Epithelial cell of proximal tubule (primary cell): ENCODE measurements at places on chromosomes 2 and 18. TPM values are rescaled to one million over a fixed set of nuclear protein-coding genes. Genes with fewer than 3 reads are reported as not detected.

Gene ALMS1
- total RNA-seq = 11.8 and 16.3 TPM in 2 replicates

Gene RESP18
- total RNA-seq = not detected in 2 replicates

Gene TDRD15
- total RNA-seq = not detected in 2 replicates

DNA sequence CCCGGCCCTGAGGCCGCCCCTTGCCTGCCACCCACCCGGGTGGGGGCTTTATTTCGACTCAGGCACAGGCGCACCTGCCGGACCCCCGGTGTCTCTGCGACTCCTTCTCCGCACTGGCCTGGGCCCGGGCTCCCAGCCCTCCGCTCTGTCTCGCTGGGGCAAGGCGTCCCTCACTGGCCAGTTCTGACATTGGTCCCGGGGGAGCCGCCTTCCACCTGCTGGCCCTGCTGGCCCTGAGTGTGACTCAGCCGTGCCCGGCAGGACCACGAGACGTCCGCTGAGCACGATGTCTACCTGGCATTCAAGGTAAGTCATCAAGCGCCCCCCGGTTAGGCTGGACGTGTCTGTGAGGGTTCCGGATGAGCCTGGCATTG lies 131.5 kb upstream of the CTDP1 start:
- no peak for DNase-seq

DNA sequence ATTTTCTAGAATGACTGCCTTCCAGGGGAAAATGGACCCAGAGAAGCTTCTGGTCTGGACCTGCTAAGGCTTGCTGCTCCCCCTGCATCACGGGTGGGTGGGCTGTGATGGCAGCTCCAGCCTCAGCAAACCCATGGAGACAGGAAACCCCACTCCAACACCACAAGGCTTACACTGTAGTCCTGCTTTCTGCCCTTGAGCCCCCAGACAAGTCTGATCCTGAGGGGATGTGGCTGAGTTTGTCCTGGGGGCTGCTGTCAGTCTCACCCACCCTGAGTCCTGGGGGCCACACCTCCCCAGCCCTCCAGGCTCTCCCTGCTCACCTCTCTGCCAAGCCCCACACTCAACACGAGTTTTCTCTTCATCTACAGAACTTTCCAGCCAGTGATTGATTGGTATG lies 279.4 kb downstream of the EIPR1 start:
- DNase-seq = no peak

DNA sequence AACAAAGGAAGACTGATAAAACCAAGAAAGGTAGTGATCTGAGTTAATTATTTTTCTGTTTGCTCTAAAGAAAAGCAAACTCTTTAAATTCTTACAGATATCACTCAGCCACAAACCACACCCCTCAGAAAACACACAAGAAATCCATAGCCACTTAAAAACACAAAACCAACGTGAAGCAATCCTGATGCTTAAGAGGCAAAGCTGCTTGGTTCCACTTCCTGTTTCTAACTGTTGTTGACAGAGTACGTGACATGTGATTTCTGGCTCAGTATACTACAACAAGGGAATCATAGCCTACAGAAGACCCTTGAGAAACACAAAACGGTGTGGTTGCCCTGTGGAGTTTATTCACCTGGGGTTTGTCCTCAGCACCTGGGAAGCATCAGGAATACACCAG lies 240.9 kb upstream of the APCDD1 start:
- DNase-seq = no peak

DNA sequence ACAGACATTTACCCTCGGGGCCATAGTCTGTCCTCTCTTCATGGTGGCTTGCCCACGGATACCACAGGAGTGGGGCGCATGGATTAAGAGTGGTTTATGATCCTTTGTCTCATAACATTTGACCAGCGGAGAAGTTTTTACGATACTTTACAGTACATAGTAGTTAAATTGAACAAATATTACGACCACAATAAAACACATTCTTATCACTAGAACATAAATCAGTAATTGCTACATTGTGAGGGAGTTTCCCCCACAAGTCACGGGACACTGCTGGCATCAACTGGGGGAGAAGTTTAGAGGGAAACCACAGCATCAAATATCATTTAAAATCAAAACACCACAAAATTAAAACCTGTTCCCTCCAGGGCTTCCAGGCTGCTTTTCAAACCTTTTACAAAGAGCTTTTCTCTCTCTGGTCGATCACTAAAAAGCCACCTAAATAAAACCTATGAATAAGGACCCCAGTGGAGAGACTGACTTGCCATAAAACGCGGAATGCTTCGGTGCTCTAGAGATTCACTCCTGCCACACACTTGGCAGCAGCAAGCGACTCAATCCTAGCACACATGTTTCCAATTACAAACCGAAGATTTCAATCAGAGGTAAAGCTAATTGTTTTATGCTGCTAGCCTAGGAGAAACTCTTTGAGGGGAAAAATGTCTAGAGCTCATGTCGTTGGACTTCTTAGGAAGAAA lies 173.7 kb upstream of the HNRNPA3 start:
- DNase-seq = no peak

- no peak for DNase-seq
These were observed 119.0 kb downstream of the KIAA1328 start for GRCh38 chr18:36947820-36948348.

DNA sequence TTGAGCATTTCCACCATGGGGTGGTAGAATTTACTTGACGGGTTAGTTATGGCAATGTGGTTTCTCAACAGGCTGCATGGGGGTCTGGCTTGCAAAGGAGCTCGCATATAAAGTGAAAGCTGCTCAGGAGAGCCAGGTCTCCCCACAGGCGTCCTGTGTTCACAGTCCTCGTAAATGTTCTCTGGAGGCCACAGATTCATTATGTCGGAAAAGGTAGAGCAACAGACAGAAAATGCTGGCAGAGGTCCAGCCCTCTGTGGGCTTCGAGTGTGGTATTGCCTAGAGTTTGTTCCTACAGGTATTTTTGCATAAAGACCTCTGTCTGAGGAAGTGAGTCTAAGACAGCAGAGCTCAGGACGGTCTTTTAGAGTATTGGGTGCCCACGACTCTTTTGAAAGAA lies 96.4 kb downstream of the CDCA7 start:
- DNase-seq = no peak
